Kidney epithelial cell (primary cell): ENCODE measurements at places on chromosomes 6 and 20. TPM values are rescaled to one million over a fixed set of nuclear protein-coding genes. Genes with fewer than 3 reads are reported as not detected.

DNA sequence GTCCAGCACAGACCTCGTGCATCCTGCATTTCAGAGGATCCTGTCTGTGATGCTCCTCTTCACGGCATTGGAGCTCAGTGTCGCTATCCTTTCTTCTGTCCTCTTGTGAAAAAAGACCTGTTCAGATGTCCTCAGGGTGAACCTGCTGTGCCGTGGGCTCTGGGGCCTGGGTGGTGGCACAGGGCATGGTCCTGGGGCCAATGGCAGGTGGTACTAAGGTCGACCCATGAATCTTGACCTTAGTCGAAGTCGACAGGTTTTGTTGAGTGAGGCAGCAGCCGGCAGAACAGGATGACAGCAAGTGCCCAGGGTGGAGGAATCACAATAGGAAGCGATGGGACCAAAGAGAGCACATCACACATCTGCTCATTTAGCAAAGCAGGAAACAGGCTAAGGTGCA lies 22.0 kb upstream of the MAS1L start:
- no peak for DNase-seq

DNA sequence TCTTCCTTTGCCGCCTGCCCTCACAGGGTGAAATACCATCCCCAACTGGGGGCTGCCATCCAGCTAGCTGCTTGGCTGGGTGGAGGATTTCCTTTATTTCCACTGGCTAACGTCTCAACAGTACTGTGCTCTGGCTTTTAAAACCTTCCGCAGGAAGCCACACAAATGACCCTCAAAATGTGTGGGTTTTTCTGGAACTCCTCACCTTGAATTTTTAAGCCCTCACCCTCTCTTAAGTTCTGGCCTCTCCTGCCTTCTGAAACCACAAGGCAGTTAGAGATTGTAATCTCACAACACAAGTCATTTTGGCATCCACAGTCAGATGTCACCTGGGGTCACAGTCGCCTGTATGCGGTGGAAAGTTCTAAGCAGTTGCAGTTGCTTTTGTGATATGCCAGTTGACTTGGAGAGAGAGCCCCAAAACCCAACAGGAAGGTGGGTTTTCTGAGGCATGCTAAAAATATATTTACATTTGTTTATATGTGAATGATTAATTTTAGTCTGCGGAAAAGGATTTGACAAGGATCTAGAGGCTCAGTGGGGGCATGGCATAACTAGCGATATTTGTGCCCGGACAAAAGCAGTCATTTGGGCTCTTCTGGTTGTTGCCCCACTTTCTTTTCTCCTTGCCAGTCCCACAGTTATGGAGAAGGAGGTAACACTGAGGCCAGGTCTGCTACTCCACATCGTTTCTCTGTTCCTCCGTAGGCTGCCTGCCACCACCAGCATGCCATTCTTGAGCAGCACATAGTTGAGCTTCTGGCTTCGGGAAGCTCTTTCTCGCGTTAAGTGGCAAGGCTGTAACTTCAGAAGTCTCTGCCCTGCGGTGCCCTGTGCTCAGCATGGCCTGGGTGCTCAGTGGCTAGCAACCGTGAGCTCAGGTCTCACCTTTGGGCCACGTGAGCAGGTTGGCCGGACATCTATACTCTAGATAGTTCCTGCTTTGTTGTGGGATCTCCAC lies 335.3 kb downstream of the CD83 start:
- DNase-seq = no peak

GRCh38 chr20:25706793-25707192 lies 10.1 kb upstream of the ZNF337 start:
- no peak for DNase-seq

GRCh38 chr20:1786486-1786885 lies 108.7 kb upstream of the SIRPA start:
- DNase-seq = no peak

GRCh38 chr6:167405778-167406532 lies 81.1 kb downstream of the TTLL2 start:
- DNase-seq = no peak

GRCh38 chr6:27834879-27835549 lies 77.2 kb downstream of the OR2B2 start:
- no peak for DNase-seq

- DNase-seq = no peak
Measured at GRCh38 chr6:166511316-166511715, 75.2 kb downstream of the RAMACL start.

DNA sequence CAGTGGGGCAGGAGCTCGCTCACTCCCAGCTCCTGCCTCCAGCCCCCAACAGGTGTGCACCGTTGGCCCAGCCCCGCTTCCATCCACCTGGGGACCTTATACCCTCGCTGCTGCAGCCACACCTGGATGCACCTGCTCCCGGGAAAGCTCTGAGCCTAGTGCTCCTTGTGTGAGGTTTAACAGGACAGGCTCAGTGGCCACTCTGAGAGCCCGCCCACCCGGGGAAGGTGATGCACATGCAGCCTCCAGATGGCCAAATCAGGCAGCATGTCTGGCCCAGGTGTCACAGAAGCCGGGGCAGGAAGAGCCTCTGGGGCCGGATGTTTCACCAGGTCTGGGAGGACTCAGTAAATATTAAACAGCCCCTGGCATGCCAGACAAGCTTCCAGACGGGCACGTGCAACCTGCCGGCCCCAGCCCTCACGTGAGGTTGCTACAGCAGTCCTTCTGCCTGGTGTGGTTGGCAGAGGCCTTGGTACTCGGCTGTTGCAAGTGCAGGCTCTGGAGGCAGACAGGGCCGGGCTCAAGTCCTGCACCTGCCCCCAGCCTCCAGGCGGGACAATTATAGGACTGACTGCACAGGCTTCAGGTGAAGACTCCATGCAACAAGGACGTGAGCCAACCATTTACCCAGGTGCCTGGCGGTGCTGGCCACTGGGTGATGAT lies 66.9 kb downstream of the RIPOR3 start:
- DNase-seq = peak; percentile 55

DNA sequence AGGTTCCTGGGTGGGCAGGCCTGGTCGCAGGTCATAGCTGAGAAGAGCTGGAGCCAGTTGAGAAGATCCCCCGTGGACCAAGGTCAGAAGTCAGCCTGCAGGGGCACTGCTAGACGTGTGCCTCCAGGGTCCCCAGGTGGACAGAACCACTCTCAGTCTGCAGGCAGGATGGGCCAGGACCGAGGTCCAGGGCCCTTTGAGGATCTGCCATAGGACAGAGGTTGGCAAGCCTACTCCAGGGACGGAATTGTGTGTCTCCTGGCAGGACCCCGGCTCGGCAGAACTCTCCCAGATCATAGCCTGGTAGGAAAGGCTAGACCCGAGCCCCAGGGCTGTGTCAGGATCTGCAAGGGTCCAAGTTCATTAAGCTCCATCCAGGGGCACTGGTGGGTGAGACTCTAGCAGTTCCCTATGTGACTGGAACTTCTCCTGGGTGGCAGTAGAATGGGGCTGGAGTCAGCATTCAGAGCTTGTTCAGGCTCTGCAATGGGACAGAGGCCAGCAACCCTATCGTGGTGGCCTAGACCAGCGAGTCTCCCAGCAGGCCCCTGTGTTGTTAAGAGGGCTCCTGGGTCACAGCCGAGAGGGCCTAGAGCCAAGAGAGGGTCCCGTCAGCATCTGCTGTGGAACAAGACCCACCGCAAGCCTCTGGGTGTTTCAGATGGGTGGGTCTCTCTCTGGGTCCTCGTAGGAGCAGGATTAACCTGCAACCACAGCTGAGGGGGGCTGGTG lies 18.2 kb downstream of the TTLL2 start:
- no peak for DNase-seq

- DNase-seq = no peak
Measured at GRCh38 chr6:7909323-7910276, 988 bp downstream of the TXNDC5 start.

DNA sequence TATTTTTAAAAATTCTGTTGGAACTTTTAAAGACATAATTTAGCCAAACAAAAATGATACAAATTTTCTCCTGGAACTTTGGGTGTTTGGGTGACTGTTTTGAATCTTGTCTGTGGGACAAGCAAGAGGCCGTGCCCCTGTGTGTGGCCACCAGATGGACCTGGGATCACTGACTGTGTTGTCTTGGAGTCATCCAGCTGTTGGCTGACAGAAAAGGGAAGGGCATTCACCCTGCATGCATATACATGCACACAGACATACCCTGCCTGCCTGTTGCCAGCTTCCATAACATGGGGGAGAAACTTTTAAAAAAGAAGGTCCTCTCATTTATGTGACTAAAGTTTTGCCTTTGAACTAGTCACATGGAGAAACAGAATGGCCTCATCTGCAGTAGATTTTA lies 72.7 kb downstream of the BLOC1S5 start:
- DNase-seq = no peak

- no peak for DNase-seq
Measured at GRCh38 chr20:57384953-57385761, 6.0 kb upstream of the RBM38 start.

- no peak for DNase-seq
Measured at GRCh38 chr6:11197175-11197536, 35.3 kb downstream of the NEDD9 start.

GRCh38 chr6:35494161-35494563 lies 2.7 kb downstream of the TEAD3 start:
- DNase-seq = no peak

DNA sequence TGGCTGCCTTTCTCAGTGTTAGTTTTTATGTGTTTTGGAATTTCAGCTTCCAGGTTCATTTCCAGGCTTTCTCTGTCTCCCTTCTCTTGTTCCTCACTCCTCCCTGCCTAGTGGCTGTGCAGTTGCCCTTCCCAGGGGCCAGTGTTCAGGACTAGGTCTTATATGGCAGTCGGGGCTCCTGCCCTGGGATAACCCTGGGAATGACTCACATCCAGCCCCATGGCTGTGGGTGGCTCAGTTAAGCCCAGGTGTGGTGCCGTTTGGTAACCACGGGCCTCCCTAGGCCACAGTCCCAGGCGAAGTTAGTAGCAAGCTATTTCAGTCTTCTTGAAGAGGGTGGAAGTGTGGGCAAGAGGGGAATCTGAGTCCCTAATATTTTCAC lies 57.4 kb upstream of the DDR1 start:
- no peak for DNase-seq

DNA sequence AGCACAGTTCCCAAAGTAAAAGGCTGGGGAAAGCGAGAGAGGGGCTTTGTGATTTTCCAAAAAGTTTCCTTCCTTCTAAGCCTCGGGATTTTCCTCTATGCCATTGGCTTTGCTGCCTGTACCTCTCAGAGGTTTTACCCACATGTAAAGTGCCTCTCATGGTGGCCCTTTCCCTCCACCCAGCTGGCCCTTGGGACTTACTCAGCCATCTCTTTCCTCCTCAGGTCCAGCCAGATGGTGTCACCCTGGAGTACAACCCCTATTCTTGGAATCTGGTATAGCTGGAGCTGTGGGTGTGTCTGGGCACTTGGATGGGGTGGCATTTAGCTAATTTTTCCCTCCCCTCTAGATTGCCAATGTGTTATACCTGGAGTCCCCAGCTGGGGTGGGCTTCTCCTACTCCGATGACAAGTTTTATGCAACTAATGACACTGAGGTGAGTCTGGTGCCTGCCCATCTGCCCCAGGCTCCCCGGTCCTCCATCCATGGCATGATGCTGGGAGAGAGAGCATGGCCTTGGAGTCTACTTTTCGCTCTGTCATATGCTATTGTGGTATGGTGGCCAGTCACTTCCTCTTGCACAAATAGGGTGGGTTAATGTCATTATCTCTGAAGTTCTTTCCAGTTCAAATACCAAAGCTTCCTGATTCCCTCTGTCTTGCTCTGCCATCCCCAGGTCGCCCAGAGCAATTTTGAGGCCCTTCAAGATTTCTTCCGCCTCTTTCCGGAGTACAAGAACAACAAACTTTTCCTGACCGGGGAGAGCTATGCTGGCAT lies 1.1 kb downstream of the CTSA start:
- DNase-seq = no peak

DNA sequence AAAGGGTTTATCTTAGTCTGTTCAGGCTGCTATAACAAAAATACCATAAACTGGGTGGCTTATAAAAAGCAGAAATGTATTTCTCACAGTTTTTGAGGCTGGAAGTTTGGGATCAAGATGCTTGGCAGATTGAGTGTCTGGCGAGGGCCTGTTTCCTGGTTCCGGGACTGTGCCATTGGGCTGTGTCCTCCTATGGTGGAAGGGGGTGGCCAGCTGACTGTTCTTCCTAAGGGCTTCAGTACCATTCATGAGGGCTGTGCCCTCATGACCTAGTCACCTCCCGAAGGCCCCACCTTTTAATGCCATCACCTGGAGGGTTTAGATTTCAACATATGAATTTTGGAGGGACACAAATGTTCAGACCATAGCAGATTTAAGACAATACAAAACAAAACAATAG lies 91.2 kb downstream of the ARID1B start:
- DNase-seq = no peak

DNA sequence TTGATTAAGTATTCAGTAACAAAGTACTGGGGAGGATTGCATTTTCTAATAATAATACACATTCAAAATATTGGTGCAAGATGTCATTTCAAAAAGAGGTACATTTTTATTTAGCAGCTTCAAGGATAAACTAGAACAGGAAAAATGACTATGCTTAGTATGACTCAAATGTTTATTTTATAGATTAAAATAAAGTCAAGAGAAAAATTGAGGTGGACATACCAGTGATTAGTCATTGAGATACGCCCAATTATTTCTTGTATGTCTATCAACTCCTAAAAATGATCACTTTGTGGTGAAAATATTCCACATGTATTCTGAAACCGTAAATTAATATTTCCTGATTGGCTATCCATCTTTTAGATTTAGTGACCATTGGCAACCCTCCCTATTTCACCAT lies 96.7 kb downstream of the PHF3 start:
- no peak for DNase-seq

- DNase-seq = no peak
Measured at GRCh38 chr6:27865850-27866356, 46.3 kb downstream of the OR2B2 start.

- no peak for DNase-seq
Measured at GRCh38 chr6:346386-347030, 45.0 kb upstream of the IRF4 start.

- DNase-seq = no peak
Measured at GRCh38 chr6:121596441-121596840, 161.0 kb downstream of the GJA1 start.

- DNase-seq = no peak
Measured at GRCh38 chr20:24868396-24868927, 80.6 kb upstream of the CST7 start.

- DNase-seq = no peak
Measured at GRCh38 chr6:4936681-4937041, 67.2 kb downstream of the RPP40 start.

GRCh38 chr20:47133809-47134456 lies 222.6 kb downstream of the ZMYND8 start:
- DNase-seq = no peak

DNA sequence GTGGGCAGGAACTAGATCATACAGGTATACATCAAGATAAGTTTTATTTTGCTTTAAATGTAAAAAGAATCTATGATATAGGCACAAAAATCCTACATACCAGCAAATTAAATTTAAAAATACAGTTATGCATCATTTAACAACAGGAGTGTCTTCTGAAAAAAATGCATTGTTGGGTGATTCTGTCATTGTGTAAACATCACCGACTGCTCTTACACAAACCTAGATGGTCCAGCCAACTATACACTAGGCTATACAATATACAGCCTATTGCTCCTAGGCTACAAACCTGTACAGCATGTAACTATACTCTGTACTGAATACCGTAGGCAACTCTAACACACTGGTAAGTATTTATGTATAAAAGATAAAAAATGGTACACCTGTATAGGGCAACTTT lies 139.4 kb downstream of the RNGTT start:
- peak; percentile 37 for DNase-seq

GRCh38 chr6:2542858-2543218 lies 207.9 kb downstream of the MYLK4 start:
- DNase-seq = peak; percentile 72

ISM1 gene
- total RNA-seq = 0.27 TPM in 1 of 2 replicates, not detected in the other

CTCFL gene
- 0.17 and 0.41 TPM in 2 replicates for total RNA-seq

PRR18 gene
- total RNA-seq = 0.13 and 0.55 TPM in 2 replicates

RIMS1 gene
- total RNA-seq = 0.38 and 0.55 TPM in 2 replicates
